ENCODE measurements at places on chromosomes 12 and 14.

- DNase-seq: no peak
Measured at GRCh38 chr12:102050660-102051430, 10.9 kb downstream of the WASHC3 start.

GRCh38 chr14:85572845-85573244 is 42.9 kb downstream of the FLRT2 start:
- DNase-seq: no peak

DNA sequence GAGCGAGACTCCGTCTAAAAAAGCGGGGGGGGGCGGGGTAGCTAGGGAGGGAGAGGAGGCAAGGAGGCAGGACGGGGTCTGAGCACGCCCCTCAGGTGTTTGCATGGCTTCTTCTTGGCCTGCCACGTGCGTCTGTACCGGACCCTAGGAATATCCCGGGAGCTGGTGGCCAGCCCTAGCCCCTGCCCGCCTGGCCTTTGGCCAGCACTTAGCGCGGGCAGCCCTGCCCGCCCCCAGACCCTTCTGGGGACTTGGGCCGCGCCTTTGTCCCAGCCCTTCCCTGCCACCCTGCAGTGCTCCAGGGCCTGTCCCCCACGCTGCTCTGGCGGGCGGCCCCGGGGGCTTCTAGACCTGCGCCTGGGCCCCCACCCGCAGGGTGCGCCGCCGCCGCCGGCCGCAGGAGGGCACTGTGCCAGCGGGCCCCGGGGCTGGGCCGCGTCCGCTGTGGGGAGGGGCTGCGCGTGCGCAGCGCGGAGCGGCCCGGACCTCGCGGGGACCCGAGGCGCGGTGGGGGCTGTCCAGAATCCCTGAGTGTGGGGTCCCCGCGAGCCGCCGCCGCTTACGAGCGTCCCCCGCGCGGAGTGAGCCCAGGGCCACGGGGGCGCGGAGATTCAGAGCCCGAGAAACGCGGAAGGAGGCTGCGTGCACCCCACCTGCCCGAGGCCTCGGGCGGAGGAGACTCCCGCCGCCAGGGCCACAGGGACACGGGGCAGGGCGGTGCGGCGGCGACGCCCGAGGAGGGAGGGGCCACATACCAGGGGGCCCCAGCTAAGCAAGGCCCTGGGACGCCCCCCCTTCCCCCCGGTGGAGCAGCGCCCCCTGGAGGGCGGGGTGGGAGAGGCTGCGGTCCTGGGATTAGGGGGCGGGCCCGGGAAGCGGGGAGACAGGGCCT is 21.0 kb downstream of the SLC25A29 start:
- peak; percentile 86 for DNase-seq

DNA sequence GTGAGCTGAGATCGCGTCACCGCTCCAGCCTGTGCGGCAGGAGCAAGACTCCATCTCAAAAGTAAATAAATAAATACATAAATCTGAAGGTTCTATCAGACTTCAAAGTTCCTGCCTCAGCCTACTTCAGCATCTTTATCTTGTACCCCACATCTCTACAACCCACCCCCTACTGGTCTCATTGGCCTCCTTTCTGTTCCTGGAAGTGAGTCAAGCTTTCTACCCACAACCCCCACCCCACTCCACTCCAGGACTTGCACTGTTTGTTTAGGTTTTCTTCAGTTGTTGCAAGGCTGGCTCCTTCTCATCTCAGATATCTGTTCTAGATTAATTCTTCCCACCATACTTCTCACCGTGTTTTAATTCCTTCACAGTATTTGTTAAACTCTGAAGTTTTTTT is 714 bp upstream of the PSMC6 start:
- peak; percentile 50 for DNase-seq

- peak; percentile 54 for DNase-seq
Measured at GRCh38 chr12:12365446-12365802, 8.5 kb downstream of the BORCS5 start.

DNA sequence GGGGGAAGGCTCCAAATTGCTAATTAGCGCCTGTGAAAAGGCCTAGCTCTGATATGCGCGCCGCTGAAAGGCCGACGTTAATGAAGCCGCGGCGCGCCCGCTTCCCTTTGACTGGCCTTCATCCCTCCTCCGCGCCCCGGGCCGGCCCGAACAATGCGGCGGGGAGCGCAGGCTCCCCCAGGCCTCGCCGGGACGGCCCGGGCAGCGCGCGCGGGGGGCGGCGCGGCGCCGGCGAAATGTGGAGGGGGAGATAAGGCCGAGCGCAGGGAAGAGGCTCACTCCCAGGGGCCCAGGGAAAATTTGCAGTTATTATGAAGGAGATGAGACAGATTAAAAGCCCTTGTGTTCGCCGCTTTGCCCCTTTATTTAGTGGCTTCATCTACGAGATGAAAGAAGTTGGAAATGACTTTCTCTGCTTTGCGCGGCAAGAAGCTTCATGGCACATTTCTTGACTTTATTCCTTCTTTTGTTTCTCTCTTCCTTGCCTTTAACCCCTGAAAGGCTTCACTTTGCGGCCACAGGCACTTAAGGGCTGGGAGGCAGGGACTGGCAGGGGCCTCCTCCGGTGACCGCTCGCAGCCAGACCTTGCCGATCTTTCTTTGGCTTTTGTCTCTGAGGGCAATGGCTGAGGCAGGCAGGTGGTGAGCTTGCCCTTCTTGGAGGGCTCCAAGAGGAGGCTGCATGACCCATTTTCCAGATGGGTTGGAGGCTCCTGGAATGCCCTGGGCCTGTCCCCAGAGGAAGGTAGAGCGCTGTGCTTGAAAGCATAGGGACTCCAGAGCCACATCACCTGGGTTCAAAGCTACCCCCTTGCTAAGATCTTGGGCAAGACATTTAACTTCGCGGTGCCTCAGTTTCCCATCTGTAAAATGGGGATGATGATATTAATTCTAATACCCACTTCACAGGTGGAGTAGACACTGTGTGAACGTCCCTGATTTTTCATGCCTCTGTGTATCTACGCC is 12.7 kb upstream of the GPATCH2L start:
- DNase-seq: peak; percentile 82

DNA sequence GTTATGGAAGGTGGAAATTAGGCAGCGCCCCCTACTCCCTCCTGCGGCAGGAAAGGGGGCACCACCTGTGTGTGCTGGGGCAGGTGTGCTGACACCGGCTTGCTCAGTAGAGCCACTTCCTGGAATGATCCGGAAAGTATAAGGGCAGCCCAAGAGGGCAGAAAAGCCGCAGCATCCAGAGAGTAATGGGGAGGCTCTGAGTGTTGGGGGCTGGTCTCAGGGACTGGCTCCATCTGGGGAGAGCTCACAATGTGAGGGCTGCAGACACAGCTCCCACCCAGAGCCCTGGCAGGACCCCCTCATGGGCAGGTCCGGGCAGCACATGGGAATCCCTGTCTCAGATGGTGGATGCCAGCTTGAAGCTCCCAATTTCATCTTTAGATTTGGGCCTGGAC is 187.6 kb upstream of the C14orf180 start:
- DNase-seq: no peak

- DNase-seq: peak; percentile 48
Measured at GRCh38 chr12:6839482-6840201, 1.1 kb upstream of the GNB3 start.

GRCh38 chr12:5633106-5633505 is 201.2 kb downstream of the NTF3 start:
- DNase-seq: no peak

DNA sequence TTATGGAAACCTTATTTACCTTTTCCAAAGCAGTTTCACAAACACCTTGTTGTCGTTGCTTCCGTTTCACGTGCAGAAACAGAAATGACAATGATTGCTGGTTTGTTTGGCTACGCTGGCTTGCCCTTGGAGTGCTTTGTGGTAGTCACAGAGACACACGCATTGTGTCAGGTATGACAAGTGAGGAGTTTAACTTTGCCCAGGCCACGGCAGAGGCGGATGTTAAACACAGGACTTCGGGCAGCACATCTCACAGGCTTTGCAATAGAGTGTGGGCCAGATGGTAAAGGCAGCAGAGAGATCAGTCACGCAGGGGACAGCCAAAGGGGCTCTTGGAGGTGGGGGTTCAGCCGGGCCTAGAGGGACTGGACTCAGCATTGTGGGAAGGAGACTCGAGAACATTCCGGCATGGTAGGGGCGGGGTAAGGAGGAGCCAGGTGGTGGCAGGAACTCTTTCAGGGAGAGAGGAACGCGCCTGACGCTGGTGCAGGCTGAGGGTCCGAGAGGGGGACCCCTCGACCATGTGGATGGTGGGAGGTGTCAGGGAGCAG is 59.8 kb upstream of the KCNA1 start:
- no peak for DNase-seq

DNA sequence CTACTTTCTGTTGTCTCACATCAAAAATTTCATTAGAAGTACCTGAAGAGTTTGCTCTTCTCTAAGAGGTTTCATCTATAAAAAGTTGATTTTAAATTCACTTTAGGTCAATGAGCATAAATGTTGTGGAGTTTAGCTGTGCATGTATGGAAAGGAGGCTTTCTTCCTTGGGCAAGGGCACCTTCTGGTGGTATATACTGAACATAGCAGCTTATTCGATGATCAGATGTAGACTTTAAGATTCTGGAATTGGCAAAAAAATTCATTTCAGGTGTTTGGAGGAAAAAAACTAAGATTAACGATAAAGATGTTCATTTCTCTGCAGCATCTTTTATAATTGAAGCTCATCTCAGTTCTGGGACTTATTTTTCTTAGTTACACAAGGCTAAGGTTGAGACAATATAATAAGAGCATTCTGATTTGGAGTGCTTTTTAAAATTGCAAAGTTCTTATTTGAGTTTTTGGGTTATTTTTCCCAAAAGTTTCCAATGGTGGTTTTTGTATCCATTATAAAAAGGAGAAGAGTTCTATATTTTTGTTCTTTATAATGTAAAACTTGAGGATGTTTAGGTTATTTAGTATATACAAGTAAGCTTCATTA is 46.8 kb downstream of the TMEM117 start:
- DNase-seq: peak; percentile 76

DNA sequence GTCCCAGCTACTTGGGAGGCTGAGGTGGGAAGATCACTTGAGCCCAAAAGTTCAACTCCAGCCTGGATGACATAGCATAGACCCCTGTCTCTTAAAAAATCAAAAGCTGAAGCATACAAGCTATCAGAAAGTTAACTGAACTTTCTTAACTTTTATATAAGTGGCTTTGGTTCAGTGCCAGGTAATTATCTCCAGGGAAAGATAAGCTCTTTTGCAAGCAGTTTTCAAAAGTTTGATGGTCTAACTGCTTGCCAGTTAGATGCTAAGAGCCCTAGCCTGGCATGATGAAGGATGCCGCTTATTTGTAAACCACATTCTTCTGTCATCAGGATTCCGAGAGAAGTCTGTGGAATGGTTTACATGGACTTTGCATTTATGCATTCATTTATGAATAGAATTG is 409.1 kb downstream of the AEBP2 start:
- no peak for DNase-seq

DNA sequence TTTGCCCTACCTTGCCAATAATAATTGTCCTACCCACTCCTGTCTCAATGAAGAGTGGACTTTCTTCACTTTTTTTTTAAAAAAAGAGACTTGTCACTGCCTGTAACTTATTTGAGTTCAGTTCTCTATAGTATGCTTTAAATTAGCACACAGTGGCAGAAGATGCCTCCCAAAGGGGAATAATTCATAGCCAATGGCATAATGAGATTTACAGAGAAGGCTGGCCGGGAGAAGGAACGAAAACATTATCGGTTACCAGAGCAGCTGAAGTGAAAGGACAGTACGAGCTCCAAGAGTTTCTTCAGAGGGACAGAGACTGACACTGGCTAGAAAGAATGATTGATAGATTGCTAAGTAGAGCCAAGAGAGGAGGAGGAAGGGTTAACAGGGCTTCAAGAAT is 356.3 kb downstream of the EMP1 start:
- no peak for DNase-seq

DNA sequence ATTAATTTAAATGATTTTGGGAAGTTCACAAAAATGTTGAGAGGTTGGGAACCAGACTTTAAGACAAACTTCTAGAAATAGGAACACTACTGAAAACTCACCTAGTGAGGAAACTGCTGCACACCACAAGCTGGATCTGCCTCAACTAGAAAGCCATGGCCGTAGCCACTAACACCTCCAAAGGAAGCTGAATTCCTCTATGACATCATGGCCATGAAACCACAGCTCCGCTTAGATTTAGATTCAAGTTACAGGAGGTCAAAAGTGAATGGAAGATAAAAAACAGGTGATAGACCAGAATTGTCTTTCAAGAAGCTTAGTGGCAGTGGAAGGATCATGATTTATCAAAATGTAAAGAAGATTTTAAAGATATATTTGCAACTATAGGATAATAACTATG is 208.8 kb upstream of the ALG10 start:
- DNase-seq: no peak

DNA sequence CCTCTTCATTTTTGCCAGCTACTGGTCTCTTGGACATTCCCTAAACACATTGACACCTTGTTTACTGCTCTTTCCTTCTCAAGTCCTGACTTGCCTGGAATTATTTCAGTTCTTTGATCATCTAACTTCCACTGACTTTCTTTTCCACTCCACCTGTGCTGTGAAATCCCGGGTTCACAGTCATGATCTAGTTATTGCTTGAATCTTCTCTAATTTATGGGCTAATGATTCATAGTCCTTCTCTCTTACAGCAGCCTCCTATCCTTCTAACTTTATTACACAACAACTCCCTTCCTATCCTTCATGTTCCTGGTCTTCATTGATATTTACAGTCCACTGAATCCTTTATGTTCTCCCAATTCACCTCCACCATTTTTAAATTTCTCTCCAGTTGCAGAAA is 260.1 kb downstream of the C12orf75 start:
- DNase-seq: no peak

- no peak for DNase-seq
Measured at GRCh38 chr14:91693346-91693745, 38.5 kb downstream of the CATSPERB start.

DNA sequence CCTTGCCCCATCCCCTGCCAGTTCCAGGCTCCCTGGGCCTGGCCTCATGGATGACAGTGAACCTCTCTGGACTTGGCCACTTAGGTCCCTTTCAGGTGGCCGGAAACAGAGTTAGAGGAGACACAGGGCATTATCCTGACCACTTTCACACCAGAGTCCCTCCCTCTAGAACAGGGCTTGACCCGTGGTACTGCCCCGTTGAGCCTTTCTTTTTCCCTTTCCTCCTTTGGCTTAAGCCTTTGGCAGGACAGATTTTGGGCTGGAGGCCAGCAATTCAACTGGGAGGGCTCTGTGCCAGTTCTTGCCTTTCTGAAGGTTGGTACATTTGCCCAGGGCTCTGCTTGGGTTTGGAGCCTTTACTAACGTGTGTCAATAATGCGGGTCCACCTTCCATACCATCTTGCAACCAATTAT is 22.8 kb downstream of the TPCN1 start:
- peak; percentile 76 for DNase-seq

DNA sequence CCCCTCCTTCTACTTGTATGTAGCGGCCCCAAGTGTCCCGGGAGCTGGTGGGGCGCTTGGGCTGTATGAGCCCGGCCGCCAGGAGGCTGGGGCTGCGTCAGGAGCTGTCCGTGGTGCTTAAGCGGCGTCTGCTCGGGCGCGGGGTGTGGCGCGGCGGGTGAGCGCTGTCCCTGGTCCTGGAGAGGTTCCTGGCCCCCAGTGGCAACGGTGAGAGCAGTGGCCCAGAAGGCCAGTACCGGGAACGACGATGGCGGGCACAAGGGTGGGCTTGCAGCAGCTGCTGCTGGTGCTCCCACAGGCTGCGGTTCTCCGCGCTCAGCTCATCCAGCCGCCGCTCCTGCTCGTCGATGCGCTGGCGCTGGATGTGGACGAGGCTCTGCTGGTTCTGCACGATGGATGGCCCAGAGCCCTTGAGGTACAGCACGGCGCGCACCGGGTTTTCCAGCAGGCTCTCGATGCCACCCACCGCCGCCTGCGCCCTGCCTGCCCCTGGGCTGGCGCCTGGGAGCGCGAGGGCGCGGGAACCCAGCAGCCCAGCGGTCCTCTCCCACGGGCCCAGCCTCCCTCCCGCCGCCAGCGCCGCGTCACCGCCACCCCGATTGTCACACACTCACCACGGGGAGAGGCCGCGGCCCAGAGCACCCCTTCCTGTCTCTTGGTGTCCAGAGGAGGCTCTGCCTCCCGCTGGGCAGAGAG is 41.9 kb upstream of the FKBP4 start:
- DNase-seq: peak; percentile 58
